ENCODE measurements at places on chromosomes 3 and 15.

GRCh38 chr3:62601238-62602070 is 228.1 kb upstream of the FEZF2 start:
- no peak for DNase-seq

DNA sequence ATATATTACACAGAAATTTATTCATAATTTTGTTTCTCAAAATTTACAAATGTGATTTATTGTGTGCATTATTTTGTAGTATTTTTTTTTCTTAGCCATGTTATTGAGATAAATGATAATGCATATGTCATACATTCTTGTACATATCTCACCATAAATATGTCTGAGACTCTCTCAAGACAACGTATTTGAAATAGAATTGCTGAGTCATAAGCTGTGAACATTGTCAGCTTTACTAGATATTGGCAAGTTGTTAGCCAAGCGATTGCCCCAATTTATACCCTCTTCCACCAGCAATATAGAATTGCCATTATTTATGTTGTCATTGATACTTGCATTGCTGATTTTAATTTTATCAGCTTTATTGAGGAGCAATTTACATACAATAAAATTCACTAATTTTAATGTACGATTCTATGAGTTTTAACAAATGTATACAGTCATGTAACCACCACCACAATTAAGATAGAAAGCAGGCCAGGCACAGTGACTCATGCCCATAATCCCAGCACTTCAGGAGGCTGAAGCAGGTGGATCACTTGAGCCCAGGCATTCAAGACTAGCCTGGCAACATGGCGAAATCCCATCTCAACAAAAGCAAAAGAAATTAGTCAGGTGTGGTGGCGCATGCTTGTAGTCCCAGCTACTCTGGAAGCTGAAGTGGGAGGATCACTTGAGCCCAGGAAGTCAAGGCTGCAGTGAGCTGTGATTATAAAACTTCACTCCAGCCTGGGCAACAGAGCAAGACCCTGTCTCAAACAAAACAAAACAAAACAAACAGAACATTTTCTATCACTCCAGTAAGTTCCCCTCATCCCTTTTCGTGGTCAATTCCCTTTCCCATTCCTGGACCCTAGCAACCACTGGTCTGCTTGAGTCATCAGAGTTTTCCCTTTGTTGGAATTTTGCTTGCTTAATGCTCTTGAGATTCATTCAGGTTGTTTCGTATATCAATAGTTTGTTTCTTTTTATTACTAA is 373.1 kb downstream of the MFSD1 start:
- no peak for DNase-seq

- DNase-seq = no peak
Measured at GRCh38 chr3:140073278-140074045, 138.5 kb downstream of the CLSTN2 start.

- no peak for DNase-seq
Measured at GRCh38 chr15:44023176-44023575, 171.9 kb downstream of the FRMD5 start.

GRCh38 chr15:82832601-82833361 is 23.4 kb downstream of the WHAMM start:
- DNase-seq = no peak

- no peak for DNase-seq
Measured at GRCh38 chr15:88788816-88789215, 14.4 kb upstream of the ACAN start.

GRCh38 chr15:29283381-29283780 is 13.8 kb upstream of the NSMCE3 start:
- no peak for DNase-seq

DNA sequence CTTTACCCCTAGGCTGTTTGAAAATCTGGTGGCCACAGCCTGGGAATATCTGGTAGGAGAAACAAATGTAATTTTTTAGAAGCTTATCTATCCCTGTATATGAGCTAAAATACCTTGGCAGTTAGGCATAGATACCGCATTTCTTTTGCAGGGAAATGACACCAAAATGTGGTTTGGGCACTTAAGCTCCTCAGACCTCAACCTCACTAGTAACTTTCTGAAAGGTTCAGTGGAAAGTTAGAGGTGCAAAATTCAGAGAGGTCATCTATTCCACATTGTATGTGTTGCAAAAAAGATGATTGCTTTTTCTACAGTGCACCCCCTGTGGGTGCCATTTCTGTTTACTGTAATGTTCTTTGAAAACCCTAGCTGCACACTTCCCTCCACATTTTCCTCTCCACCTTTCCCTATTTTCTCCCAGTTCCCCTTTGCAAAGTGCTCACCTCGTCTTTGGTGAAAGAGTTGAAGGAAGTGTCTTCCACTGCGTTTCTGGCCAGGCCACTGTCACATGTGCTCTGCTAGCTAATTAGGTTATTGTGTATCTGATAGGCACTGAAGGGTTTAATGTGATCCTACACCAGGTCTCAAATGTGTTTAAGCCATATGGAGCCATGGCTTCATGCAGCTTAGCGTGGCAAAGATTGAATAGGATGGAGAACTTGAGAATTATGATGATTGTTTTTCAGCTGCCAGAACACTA is 1.3 kb downstream of the SACM1L start:
- DNase-seq = no peak

- DNase-seq = no peak
Measured at GRCh38 chr3:13379201-13379830, 40.8 kb downstream of the NUP210 start.

- DNase-seq = no peak
Measured at GRCh38 chr15:70053001-70053715, 44.6 kb downstream of the TLE3 start.

- DNase-seq = no peak
Measured at GRCh38 chr3:155741101-155741500, 3.8 kb downstream of the PLCH1 start.

DNA sequence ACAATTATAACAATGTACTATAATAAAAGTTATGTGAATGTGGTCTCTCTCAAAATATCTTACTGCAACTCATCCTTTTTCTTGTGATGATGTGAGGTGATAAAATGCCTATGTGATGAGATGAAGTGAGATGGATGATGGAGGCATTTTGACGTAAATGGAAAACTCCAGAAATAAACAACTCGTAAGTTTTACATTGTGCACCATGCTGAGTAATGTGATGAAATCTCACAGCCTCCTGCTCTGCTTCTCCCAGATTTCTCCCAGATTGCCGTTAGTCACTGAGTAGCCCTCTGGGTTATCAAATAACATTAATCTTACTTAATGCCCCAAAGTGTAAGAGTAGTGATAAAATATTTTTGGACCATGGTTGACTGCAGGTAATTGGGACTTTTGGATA is 64.8 kb upstream of the SLCO2A1 start:
- no peak for DNase-seq

GRCh38 chr3:11499144-11499543 is 144.6 kb downstream of the VGLL4 start:
- DNase-seq = no peak

DNA sequence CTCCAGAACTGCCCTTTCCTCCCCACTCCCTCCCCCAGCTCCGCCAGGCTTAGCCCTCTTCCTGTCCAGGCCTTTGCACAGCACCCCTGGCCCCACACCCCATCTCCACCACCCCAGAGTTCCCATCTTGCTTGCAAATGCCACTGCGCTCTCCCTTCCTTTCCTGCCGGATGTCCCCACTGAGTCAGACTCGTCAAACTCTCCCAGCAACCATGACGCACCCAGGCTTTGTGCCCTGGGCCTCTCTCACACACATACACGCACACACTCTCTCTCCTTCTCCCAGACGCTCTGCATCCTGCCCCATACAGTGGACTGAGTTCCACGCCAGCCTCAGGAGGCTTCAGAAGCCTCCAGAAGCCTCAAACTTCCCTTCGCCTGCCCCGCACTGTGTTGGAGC is 2.8 kb upstream of the CCDC9B start:
- no peak for DNase-seq

DNA sequence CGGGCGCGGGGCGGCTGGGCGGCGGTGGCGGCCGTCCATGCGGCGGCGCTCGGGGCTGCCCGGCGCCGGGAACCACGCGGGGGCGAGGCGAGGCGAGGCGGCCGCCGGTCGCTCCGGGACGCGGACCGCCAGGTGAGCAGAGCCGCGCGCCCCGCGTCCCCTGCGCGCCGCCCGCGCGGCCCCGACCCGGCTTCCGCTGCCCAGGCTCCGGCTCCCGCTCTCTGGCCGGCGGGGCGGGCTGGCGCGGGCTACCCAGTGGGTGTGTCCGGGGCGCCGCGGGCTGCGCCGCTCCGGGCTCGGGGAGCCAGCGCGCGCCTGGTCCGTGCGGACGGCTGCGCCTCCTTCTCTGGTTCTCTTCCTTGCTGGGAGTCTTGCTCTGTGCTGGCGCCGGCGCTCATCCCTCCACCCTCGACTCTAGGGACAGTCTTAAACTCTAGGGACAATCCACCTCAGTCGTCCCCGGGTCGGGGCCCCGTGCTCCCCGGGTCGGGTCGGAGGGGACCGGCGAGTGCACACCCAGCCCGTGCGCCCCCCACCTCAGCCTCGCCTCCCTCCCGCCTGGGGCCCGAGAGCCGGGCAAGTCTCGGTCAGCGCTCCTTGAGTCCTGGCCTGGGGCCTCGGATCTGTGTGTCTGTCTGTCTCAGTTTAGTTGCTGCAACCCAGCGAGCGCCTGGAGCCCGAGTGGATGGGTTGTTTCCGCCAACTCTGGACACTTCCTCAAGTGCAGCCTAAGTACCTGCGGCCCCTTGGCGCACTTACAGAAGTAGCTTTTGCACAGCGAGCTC is 488 bp downstream of the THSD4 start:
- DNase-seq = no peak

DNA sequence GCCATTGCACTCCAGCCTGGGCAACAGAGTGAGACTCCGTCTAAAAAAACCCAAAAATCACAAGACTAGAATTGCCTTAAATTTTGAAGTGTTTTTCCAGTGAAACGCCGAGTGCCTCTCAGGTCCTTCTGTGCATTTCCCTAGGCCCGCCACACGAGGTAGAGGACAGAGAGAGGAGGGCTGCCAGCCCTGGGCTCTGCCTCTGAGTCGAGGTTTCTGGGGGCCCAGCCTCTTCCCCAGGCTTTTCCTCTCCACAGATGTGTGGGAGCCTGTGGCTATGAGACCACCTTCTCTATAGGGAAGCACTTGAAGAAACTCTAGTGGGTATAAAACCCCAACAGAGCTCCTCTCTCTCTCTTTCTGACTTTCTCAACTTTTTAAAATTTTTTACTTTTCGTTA is 10.9 kb upstream of the EHD4 start:
- DNase-seq = no peak

DNA sequence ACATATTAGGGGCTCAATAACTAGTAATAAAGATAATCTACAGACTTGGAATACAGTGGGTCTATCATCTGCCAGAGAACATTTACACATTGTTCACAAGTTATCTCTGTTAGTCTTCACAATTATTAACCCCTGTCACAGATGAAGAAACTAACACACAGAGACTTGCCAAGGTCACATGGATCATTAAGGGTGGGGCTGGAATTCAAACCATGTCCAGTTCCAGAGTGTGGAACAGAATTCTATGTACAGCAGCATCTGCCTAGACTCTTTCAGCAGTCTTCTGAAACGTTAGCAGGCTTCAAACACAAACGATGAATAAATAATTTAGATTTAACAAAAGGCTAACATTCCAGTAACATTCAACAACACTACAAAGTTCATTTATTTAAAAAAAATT is 673.9 kb upstream of the NR2F2 start:
- DNase-seq = no peak

DNA sequence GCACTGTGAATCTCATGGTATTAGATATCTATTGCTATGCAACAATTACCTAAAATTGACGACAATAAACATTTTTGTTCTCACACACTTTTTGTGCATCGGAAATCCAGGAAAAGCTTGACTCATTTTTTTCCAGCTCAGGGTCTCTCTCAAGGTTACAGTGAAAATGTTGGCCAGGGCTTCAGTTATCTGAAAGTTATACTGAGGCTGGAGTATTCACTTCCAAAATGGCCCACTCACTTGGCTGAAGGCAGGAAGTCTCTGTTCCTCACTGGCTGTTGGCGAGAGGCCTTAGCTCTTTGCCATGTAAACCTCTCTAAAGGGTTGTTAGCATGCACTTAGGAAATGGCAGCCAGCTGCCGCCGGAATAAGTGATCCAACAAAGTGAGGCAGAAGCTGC is 41.4 kb downstream of the OSTN start:
- no peak for DNase-seq
